HTR-8/SVneo (cell line): ENCODE measurements at places on chromosomes 6 and 20.
A peak's percentile ranks its signal among the peaks of the same experiment; 100 is the strongest.

DNA sequence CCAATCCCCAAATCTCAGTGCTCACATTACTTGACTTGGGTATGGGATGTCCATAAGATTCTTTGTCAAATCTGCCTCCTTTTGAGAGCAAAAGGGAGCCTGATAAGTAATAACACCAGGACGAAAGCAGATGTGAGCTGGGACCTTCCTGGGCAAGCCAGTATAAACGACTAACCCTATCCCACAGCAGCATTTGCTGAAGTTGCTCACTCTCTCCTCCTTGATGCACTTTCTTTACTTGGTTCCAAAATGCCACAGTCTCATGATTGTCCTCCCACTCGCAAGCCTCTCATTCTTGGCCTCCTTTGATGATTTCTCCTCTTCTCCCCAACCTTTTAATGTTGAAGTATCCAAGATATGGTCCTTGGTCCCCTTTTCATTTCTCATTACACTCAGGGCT, 44.7 kb upstream of the TAGAP start:
- no peak for DNase-seq

DNA sequence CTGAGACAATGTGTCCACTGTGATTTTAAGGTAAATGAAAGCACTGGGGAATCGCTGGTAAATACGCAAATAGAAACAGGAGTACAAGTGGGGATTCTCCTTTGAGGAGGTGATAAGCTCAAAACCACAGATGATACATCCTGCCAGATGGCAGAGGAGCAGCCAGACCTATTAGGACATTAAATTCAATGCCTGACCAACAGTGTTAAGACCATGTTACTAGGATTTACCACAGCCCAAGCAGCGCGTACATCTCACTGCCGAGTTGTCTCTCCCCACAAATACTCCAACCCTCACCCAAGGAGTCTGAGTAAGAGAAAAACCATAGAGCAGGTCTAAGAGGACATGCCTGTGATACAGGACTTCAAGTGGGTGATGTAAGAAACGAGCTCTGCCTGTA, 68.9 kb upstream of the TULP1 start:
- DNase-seq: no peak

DNA sequence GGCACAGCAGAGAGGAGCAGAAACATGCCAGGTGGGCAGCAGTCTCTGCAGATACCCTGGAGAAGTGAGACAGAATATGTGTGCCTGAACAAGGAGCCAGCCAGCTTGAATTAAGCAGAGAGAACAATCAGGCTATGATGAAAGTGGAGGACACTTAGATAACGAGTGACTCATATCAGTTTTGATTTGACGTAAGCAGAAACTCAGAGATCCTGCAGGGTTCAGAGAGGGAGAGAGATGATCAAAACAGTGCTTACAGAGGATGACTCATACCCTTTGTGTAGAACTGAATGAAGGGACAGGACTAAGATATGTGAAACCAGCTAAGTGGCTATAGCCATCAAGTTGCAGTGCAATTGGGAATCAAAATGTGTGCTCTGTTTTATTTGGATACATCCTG, 300.7 kb downstream of the TENT5A start:
- DNase-seq: peak; percentile 39

DNA sequence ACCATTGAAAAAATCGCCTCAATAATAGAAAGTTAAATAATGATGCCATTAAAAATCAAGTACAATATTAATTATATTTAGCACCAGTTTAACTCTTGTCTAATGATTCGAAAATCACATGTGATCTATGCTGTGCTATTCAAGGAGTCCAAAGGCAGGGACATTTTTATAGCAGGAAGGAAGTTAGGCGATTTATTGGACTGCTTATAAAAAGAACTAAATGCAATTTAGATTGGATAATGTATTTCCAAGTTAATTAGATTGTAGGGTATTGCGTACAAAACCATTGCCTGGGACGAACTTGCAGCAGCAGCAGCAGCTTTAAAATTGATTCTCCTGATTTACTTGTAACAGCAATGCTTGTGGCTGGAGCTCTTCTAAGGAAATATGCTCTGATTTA, 87.4 kb upstream of the TMEM181 start:
- no peak for DNase-seq

- DNase-seq: no peak
These were observed 1.7 kb downstream of the FAM184A start for GRCh38 chr6:119076576-119077390.

- no peak for DNase-seq
These were observed 143.2 kb upstream of the ZNF217 start for GRCh38 chr20:53736757-53737395.

GRCh38 chr20:366719-367485, 13.7 kb upstream of the TRIB3 start:
- DNase-seq: no peak

DNA sequence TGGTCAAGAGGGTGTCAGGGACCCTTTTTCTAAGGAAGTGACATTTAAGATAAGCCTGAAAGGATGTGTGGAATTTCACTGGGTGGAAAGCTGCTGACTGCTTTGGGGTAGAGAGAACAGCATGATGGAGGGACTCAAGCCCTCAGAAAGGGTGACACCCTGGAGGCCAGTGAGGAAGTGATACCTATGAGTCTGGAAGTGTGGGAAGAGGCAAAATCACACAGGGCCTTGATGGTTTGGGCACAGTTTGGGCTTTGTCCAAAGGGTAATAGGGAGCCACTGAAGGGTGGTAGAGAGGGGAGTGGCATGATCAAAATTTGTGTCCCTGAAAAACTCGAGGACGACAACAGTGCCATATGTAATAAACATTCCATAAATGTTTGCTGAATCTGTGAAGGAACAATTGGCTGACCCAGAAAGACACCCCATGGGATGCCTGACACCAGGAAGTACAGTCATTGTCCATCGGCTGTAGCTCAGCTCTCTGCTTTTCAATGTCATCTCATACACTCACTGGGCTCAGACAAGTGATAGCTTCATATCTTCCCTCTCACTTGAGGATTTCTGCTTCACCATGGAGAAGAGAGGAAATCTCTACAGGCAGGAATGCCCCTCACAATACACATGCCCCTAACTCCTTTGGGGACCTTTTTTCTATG, 21.3 kb downstream of the CASS4 start:
- DNase-seq: no peak

- DNase-seq: no peak
These were observed 90.4 kb upstream of the TMEM30A start for GRCh38 chr6:75374961-75375400.

DNA sequence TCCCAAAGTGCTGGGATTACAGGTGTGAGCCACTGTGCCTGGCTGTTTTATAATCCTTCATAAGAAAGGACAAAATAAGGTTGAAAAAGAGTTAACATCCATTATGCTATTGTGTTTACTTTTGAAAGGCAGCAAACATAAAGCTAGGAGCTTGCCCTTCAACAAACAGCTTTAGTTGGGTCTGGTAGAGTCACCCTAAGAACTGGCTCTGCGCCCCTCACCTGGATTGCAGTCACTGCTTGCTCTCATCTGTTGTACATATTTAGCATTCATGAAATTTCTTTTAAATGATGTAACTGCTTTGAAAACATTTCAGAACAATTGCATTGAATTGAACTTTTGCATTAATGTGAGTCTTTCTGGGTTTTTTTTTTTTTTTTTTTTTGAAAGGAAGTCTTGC, 38.9 kb downstream of the JARID2 start:
- DNase-seq: peak; percentile 44

DNA sequence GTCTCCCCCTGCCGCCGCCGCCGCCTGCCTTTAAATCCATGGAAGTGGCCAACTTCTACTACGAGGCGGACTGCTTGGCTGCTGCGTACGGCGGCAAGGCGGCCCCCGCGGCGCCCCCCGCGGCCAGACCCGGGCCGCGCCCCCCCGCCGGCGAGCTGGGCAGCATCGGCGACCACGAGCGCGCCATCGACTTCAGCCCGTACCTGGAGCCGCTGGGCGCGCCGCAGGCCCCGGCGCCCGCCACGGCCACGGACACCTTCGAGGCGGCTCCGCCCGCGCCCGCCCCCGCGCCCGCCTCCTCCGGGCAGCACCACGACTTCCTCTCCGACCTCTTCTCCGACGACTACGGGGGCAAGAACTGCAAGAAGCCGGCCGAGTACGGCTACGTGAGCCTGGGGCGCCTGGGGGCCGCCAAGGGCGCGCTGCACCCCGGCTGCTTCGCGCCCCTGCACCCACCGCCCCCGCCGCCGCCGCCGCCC, 474 bp downstream of the CEBPB start:
- no peak for DNase-seq

- DNase-seq: no peak
These were observed 330.7 kb downstream of the COL12A1 start for GRCh38 chr6:74875193-74875592.

DNA sequence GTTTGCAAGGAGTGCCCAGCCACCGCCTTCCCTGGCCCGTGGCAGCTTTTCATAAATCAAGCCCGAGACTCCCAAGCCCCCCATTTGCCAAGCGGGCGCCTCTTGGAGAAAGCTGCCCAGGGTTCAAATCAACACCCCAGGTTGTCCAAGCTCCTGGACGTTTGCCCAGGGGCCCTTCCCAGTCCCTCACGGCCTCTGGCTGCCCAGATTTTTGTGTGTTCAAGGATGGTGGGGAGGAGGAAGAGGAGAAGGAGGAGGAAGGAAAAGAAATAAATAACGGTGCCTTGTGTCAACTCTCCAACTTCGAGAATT, 20.6 kb upstream of the NFATC2 start:
- no peak for DNase-seq

DNA sequence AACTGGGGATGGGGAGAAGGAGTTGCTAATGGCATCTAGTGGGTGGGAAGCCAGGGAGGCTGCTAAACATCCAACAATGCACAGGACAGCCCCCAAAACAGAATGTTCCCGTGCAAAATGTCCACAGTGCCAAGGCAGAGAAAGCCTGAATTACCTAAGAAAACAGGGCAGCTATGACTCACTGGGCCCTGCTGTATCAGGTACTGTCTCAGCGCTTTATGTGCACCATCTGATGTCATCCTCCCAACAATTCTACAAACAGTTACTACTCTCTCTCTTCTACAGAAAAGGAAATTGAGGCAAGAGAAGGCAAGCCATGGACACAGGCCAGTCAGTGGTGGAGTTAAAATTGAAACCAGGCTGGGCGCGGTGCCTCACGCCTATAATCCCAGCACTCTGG, 3.1 kb downstream of the YTHDF1 start:
- no peak for DNase-seq

GRCh38 chr6:134534708-134535149, 216.8 kb upstream of the SGK1 start:
- DNase-seq: no peak

- DNase-seq: no peak
These were observed 75.9 kb downstream of the FRK start for GRCh38 chr6:115984809-115985208.

GRCh38 chr6:117795234-117795633, 111.8 kb upstream of the SLC35F1 start:
- DNase-seq: no peak

DNA sequence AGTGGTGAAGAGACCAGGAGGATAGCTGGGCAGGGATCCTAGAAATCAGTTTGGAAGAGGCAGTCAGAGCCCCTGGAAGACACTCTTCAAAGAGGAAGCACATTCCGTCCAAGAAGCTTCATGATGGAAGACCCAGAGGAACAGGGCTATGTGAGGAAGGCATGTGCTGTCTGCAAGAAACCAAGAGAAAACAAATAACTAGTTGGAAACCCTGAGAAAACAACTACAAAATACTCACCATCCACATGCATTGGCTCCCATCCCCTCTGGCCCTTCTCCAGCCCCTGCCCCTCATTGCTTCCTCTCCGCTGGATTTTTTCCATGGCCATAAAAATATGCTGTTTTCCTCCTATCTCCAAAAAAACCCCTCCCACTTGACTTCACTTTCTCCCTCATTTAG, 40.9 kb upstream of the SMOC2 start:
- DNase-seq: no peak

GRCh38 chr6:166809721-166810120, 146.6 kb downstream of the RNASET2 start:
- DNase-seq: no peak

DNA sequence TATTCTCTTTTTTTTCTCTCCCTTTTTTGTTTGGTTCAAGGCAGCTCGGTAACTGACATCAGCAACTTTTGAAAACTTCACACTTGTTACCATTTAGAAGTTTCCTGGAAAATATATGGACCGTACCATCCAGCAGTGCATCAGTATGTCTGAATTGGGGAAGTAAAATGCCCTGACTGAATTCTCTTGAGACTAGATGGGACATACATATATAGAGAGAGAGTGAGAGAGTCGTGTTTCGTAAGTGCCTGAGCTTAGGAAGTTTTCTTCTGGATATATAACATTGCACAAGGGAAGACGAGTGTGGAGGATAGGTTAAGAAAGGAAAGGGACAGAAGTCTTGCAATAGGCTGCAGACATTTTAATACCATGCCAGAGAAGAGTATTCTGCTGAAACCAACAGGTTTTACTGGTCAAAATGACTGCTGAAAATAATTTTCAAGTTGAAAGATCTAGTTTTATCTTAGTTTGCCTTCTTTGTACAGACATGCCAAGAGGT, 10.6 kb downstream of the HEY2 start:
- DNase-seq: no peak

DNA sequence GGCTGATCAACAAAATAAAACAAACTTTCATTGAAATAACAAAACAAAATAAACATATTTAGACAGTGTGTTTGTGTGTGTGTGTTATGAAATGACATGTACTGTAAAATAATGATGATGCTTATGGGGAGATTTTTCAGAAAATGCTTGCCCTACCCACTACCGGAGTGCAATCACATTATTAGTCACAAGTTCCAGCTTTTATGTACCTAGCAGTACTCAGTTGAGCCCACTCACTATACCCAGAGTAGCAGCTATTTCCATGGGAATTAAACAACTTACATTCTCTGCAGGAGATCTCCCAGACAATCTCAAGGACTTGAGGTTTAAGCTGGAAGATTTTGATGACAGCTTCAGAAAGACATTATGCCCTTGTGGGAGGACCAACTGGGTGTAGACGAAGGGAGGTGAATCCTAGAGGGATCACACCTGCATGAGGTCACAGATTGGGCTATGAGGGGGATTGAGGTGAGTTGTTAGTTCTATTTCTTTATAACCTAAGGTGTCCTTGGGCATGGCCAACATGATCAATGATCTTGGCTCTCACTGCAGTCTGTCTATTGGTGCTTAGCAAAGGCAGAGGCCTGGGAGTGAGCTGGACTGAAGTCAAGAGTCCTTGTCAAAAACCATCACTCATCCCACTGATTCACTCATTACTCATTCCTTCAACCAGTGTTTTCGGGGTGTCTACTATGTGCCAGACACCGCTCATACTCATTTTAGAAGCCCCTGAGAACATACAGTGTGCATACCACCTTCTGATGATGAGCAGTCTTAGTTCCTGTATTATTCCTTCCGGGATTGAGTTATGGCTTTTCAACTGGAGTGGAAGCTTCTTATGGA, 6.7 kb upstream of the CLIC5 start:
- no peak for DNase-seq

DNA sequence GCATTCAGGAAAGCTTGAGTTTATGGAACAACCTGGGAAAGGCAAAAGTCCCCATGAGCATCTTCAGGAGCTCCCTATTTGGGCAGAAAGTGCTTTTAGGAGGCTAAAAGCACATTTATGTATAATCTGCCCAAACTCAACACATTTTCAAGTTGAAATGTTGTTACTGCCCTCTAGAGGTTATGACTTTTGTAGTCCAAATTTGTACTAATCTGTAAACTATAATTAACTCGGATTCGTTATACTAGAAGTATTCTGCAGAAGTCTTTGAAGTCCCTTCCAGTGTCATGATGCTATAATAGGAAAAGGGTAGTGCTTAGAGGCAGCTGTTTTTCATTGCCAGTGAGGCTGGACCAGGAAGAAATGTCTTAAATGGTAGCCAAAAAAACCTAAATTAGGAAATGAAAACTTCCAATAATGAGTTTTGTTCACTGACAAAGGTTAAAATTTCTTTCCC, 44.8 kb upstream of the EMILIN3 start:
- DNase-seq: no peak

- DNase-seq: no peak
These were observed 223.9 kb downstream of the PHF3 start for GRCh38 chr6:63859528-63859927.
